ENCODE measurements at places on chromosomes 1 and 21.

DNA sequence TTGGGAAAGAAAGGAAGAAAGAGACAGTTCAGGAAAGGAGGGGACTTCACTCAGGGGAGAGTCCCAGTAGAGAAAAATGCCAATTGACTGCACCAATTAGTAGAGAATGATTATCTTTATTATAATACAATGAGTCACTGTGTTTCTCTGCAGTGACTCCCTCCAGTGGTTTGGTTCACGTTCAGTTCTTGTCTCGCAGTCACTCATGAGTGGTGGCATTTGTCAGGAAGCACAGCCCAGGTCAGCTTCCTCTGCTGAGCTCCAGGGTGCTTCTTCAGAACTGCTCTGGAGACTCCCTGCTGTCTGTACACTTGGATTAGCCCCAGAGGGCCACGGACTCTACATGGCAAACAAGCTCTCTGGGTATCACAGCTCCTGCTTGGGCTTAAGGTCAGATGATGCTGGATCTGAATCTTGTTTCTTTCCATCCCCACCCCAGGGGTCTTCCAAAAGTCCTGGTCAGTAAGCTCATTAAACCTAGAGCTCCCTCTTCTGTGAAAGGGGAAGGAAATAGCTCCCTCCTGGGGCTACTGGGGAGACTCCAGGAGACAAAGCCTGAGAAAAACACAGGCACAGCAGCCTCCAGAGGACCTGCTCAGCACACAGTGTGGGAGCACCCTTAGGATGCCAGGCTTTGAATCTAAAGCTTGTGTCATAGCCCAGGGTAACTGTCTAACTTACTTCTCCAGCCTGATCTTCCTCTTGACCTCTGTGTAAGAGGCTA is 619.0 kb downstream of the AJAP1 start:
- DNase-seq = no peak

GRCh38 chr1:63901094-63901493 is 127.3 kb downstream of the ROR1 start:
- no peak for DNase-seq

DNA sequence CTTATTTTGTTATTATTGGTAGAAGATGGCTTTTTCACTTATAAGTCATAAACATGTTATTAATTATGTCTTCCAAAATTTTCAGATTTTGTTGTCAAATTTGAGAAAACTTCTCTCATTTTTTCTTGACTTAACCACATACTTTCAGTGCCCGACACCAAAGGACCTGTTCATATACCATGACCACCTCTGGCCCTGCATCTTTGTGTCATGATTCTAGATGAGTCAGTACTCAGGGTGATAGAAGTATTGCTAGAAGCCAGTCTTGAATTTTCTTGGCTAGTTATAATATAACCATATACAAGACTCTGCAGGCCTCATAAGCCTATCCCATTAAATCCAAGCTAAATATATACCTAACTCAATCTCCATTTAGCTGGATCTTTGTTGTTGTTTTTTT is 35.4 kb upstream of the DPH5 start:
- DNase-seq = no peak

DNA sequence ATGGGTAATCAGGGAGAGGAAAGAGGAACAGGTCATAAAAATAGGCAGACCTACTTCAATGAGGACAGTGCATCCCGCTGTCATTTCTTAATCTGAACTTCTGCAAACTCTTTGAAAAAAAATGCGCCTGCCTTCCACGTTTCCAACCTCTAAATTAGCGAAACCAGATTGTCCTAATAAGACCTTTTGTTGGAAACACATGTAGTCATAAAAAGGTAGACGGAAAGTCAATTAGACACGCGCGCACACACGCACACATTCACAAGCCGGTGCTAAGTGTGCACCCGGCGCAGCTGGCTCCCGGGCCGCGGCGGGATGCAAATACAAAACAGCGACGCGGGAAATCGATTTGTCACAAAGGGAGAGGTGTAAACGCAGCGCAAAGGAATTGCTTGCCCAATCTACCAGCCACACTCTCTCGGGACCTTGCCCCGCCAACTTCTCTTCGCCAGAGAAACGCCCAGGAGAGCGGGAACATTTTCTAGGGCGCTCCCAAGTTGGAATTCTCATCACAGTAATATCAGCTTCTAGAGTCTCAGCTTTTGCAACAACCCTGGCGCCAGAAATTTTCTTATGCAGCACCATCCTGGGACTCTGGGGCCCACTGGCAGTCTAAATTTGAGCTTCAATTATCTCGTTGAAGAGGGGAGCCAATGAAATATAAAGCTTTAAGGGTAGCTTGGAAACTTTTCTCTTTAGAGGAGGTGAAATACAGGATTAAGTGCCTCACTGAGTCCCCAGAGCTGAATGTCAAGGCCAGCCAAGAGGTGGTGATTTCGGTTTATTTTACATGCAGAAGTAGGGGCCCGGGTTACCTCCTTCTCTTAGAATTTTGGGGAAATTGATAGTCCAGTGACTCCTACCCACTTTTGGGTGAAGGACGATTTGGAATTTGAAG is 4.5 kb downstream of the PRRX1 start:
- DNase-seq = no peak

DNA sequence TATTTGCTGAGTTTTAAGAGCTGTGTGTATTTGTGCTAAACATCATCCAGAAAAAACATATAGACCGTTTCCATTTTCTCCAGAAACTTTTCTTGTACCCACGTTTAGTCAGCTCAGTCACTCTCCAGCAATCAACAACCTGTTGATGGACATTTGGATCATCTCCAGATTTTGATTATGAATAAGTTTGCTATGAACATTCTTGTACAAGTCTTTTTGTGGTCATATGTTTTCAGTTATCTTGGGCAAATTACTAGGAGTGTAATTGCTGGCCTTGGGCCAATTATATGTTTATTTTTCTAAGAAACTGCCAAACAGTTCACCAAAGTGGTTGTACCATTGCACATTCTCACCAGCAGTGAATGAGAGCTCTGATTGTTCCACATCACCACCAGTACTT is 221.8 kb downstream of the CENPF start:
- DNase-seq = no peak

DNA sequence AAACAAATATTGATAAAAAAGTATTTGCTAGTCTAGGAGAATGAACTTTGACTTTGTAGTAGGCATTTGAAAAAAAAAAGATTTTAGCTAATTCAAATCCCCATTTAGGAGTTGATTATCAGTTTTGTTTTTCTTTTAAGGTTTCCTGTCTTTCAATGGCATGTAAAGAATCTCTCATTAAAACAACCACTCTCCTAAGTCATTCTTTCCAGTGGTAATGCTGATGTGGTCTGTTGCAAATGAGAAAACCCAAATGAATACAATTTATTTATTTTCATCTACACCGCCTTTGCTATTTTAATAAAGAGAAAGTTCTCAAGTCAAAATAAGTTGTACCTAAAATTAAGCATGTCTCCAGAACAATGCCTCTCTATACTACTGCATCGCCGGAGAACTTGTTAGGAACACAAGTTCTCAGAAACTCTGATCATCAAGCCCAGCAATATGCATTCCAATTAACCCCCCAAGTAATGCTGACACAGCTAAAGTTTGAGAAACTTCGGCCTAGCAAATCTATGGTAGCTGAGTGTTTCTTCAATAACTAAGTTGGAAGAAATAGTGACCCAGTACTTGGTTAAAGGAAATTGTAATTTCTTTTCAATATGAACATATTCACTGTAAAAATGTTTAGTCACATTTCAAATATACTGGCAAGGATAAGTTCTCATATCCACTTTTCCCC is 255.1 kb downstream of the PTPRC start:
- DNase-seq = no peak

- DNase-seq = no peak
Measured at GRCh38 chr1:41849211-41849759, 69.4 kb downstream of the HIVEP3 start.

DNA sequence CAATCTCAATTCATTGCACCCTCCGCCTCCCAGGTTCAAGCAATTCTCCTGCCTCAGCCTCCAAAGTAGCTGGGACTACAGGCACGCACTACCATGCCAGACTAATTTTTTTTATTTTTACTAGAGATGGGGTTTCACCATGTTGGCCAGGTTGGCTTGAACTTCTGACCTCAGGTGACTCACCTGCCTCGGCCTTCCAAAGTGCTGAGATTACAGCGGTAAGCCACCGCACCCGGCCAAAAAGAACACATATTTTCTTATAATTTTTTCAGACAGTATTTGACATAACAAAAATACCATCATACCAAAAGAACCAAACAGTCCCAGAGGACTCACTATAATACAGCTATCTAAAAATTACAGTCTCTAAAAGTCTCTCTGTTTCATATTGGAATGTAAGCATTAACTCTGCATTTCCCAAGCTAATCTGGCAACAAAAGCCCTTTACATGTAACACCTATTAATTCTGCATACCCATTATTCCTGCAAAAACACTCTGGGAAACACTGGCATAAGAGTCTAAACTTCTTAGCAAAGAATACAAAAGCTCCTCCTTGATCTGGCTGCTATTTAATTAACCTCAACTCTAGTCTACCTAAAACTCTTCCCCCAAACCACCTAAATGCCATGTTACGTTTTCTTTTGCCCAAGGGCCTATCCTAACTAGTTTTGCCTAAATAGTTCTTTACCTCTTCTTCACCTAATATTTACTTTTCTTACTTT is 26.9 kb downstream of the WDR26 start:
- no peak for DNase-seq

GRCh38 chr1:78570539-78570938 is 49.7 kb upstream of the IFI44L start:
- no peak for DNase-seq

DNA sequence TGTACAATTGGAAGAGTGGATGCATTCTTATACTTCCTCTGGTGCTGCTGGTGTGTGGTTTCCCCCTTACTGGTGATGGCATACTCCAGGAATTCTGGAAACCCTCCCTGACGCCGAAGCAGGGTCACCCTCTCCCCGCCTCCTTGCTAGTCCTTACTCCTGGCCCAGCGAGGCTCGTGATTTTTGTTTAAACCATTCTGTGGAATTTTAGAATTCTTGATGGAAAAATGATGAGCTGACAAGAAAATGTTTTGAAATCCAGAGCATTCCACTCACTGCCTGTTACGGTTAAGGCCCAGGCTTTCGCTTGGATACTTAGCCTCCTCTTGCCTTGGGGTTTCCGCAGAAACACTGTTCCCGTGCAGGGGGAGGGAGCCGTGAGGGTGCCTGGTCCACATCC is 41.1 kb downstream of the IL6R start:
- no peak for DNase-seq

DNA sequence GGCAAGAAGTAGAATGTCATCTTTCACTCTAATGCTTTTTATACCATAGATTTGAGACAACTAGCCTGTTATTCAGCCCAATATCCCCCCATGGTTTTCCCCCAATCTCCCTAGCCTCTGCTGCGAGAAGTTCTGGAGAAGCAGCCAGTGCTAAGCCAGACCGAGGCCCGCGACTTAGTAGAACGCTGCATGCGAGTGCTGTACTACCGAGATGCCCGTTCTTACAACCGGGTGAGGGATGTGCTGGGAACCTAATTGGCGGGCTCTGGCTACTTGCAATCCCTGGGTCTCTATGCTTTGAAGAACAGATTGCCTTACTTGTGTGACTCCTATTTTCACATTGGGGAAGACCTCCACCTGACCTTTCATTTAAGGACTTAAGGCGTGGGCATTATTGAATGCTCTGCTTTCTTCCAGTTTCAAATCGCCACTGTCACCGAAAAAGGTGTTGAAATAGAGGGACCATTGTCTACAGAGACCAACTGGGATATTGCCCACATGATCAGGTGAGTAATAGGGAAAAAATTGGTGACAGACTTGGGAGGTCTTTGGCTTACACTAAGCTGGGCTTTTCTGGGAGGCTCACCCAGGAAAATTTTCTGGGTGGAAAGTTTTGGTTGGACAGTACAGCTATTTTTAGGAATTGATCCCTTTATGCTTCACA is 1.9 kb downstream of the PSMB4 start:
- no peak for DNase-seq

DNA sequence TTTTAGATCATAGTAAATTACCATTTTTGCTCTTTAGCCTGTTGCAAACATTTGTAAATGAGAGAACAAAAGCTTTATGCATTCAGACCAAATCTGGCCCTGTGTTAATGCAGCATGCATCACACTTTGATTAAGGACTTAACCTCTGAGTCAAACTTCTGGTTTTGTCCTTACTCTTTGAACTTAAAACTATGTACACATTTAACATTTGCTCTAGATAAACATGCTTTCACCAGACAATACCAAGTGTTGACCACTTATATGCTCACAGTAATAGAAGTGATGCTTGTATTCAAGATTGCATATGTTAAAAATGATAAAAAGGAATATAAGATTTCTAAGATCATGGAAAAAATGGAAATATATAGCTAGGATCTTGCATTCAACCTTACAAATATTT is 1095.3 kb downstream of the ADGRL2 start:
- DNase-seq = no peak

DNA sequence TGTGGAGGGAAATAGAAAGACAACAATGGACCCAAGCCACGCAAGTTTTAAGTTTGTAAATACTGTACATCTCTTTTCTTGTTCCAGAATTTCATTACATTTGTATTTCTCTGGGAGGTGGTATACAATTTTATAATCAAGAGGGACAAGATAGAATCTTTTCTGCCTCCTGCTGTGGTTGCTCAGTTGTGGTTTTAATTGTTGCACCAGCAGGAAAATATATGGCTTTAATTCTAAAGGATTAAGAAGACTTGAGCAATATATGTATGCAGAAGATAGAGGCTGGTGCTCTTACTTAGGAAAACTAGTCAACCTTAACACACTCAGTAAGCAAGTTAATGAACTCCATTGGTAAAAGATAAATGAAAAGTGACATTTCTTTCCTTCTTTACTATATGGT is 19.8 kb upstream of the ASB17 start:
- no peak for DNase-seq

- no peak for DNase-seq
Measured at GRCh38 chr1:27446496-27447020, 43.4 kb downstream of the WASF2 start.

- DNase-seq = no peak
Measured at GRCh38 chr1:174713796-174714195, 266.0 kb downstream of the GPR52 start.

DNA sequence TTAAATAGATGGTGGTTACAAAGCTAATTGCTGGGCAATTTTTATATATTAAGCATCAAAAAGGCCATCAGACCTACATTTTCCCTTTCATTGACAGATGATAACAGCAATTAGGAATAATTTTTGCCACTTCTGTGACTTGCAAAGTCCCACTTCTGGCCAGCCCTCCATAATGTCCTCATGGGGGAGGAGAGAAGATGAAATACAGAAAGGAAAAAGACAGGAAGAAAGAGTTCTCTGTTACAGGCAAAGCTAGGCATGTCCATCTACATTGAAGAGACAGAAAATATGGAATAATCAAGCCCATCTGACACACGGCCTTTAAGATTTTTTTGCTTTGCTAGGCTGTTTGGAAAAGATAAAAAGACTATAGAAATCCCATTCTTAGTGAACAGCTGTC is 108.0 kb downstream of the ENAH start:
- DNase-seq = no peak

GRCh38 chr1:4512636-4513035 is 141.8 kb upstream of the AJAP1 start:
- DNase-seq = no peak

DNA sequence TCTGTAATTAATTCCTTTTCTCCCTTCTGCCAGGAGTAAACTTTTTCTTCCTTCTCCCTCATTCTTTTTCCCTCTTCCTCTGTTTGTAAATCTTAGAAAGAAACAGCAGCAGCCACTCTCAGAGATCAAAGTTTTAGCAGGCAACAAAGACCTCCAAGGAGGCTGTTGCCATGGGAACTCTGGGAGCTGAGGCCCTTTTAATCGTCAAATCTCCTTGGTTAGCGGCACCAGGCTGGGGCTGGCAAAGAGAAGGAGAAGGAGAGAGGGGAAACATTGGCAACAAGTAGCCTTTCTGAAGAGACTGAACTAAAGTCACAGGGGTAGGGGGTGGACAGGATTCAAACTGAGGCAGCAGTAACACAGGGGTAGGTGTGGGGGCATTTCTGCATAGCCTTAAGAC is 25.2 kb downstream of the ILDR2 start:
- no peak for DNase-seq

All from mesothelial cell of epicardium (in vitro differentiated cells).